ENCODE measurements at places on chromosomes 7 and 10.

DNA sequence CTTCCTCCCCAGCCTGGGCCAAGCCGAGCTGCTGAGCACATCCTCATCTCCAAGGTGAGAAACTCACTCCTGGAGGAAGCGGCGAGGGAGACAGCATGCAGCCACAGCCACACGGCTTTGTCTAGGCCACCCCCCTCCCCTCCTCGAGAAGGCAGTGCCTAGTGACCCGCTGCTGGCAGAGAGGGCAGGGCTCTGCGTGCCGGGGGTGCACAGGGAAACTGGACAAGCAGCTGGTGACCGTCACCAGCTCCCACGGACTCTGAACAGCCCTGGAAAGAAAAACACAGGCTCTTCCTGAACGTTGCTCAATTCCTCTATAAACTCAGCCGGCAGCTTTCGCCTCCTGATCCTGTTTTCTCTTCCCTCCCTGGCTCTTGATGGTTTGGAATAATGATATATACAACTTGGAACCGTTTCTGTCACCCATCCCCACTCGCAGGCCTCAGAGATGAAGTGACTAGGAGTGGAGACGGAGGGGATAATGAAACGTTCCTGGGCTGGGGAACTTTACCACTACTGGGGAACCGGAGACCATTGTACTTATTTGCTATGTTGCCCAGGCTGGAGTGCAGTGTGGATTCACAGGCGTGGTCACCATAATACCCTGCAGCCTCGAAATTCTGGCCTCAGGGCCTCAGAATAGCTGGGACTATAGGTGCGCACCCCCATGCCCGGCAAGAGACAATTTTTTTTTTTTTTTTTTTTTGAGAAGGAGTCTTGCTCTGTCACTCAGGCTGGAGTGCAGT, 19.3 kb downstream of the PAPOLB start:
- DNase-seq, result no peak

- DNase-seq, result no peak
Observed at GRCh38 chr7:130393101-130393561, 12.8 kb downstream of the CPA1 start.

- DNase-seq, result no peak
Observed at GRCh38 chr10:91909117-91909677, at the start of gene FGFBP3. FGFBP3 (minus strand) TSS chr10:91909486; CDS start chr10:91908969, 517 bp downstream.

DNA sequence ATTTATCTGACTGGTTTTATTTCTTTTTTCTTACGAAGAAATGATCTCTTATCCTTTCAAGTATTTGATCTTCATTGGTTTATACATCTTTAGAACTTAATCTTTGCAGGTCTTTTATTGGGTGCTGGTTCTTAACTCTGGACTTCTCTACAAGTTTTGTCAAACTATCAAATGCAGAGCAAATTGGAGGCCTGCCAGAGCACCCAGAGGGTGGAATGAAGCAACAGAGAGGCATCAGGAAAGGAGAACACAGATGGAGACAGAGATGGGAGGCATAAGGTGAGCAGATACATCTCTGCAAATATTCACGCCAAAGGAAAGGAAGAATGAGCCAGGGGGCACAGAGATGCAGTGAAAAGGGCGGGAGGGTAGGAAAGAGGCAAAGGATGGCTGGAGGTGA, 130.3 kb downstream of the PKD1L1 start:
- DNase-seq, result no peak

GRCh38 chr10:87658321-87658795, 1.3 kb upstream of the PAPSS2 start:
- no peak for DNase-seq

DNA sequence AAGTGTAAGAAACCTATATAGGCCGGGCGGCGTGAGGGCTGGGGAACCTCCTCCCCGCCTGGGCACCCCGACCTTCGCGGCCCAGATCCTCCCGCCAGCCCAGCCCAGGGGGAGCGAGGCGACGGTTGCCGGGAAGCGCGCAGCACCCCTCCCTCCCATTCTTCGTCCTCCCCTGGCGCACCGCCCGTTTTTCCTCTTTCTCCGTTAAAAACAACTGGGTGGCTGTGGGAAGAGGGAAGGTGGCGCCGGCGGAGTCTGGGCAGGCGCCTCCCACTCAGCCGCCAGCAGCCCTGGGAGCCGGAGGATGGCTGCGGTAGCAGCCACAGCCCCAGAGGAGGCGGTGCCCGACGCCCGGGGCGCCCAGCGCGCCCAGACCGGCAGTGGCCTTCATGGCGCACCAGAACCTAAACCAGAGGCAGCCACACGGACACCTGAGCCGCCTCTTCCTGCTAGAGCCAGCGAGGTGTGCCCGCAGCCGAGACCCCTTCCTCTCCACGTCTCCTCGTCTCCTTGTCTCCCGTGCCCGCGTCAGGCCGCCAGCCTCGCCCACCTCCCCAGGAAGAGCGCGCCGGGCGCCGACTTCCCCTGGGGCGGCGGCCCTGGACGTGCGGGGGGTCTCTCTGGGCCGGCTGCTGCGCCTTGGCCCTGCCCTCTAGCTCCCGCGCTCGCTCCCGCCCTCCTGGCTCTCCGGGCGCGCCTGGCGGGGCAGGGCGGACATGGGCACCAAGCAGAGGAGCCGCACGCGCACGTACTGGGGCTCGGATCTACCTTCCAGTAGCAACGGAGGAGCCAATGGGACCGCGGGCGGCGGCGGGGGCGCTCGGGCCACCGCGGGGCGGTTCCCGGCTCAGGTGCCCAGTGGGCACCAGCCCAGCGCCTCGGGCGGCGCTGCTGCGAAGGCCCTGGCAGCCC, 32.8 kb upstream of the SFTPD start:
- no peak for DNase-seq

DNA sequence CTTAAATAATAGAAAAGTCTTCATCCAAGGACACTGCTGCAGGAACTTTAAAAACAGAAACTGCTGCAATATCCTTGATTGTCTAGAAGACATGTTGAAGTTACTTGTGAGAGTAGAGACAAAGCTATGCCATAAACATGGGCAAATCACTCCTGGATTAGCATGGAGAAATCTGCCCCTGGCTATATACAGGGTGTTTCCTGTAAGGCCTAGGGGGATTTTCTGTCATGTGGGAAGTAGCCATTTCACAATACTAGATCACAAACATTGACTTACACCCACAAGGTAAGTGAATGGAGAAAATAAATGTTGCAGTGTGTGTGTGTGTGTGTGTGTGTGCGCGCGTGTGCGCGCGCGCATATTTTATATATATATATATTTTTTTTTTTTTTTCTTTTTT, 35.2 kb upstream of the PDK4 start:
- DNase-seq, result no peak

- no peak for DNase-seq
Observed at GRCh38 chr10:5524641-5525560, at the start of gene CALML3. CALML3 (plus strand) TSS chr10:5524961; CDS start chr10:5525086, 125 bp downstream.

DNA sequence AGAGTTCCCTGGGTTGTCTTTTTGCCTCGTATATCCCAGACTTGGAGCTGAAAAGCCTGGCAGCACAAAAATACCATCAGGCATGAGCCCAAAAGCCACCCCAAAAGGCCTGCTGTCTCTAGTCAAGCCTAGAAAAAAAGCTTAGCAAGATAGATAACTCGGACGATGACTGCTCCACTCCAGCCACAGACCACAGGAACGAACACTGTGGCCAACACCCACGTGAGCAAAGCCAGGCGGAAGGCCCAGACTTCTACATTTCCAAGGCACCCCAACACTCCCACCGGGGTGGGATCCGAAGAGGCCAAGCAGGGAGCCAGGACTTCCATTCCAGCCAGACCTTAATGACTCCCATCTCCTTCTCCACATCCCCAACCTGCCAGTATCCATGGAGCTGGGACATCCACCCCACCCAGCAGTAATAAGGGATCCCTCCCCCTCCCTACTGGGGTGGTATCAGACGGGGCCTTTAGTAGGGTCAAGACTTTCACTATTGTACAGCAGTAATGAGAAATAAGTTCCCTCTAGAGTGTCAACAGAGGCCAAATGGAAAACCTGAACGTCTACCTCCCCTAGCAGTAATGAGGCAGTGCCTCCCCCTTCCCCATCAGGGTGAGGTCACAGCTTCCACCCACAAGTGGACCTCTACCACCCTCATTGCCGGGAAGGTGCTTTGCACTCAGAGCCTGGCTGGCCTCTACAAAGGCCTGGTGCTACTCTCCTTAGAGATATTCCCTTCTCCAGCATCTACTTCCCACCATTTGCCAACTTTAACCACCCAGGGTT, 23.0 kb downstream of the PRLHR start:
- DNase-seq, result no peak

GRCh38 chr7:52154382-52154781, 837.8 kb upstream of the COBL start:
- no peak for DNase-seq

GRCh38 chr7:131692131-131692960, 135.9 kb upstream of the PODXL start:
- no peak for DNase-seq

DNA sequence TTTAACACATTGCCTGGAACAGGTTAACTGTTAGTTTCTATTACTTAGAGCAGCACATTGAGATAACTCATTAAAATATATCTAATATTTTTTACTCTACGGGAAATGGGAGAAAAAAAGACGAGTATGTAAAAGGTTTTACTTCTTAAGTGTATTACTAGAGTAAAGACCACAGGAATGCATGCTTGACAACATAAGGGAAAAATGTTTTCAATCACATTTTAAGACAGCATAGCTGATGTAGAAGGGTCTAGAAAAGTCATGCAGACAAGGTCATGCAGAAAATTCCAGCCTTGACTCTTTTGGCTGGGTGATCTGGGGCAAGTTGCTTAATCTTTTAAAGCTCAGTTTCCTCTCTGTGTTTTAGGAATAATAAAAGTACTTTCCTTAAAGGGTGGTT, 806.2 kb downstream of the CNTNAP2 start:
- DNase-seq, result no peak

GRCh38 chr7:149825567-149826343, 12.4 kb upstream of the ZNF862 start:
- no peak for DNase-seq

- no peak for DNase-seq
Observed at GRCh38 chr10:5416981-5417380, 4.6 kb downstream of the NET1 start.
